ENCODE measurements at places on chromosomes 1 and 21.

DNA sequence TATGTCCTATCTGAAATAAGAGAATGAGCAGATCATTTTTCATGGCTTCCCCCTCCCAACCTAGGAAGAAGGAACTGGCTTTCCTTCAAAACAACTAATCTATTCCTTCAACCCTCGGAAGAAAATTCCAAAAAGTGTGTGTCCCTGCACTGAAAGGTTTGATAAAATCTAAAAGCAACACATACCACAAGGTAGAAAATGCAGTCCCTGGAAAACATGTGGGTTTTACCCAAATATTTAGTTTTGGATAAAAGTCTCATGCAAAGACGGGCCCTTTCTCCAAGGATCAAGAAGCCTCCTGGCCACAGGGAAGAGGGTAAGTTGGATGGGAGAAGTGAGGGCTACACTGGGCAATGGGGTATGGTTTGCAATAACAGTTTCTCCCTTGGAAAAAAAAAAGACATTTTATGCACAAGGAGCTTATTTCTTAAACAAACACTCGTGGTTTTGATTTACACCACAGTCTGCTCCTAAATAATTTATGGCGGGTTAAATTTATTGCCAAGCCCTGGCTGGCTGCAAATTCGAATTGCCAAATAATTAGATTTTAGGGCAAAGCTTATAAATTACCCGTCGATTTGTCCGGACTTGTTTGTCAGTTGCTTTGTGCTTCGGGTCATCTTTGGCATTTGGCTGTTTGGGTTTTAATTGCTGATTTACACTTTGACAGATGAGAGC is 28.9 kb downstream of the ERI3 start:
- DNase-seq = no peak

GRCh38 chr1:176720838-176721237 is 257.9 kb downstream of the PAPPA2 start:
- no peak for DNase-seq

DNA sequence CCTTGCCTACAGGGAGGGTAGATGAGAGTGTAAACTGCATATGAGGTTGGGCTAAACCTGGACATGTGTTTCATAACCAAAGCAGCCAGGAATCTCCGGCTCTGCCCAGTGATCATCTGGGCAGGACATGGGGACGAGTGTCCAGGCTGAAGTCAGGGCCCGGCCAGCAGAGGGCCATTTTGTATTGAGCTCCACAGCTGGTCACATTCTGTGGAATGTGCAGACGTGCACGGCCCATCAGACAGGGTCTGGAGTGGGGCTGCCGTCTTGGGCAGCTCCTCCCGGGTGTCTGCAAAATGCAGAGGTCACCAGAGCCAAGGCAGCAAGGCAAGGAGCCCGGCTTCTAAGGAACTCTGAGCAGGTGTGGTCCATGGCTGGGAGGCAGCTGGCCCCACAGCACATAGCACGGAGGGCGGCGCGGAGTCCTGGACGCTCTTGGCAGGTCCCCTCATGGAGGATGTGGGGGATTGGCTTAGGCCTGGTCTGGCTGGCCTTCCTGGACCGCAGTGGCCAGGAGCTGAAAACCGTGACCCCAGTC is 6.2 kb downstream of the LRRC3 start:
- no peak for DNase-seq

- no peak for DNase-seq
These were observed 4.9 kb downstream of the MTHFR start for GRCh38 chr1:11800756-11801433.

DNA sequence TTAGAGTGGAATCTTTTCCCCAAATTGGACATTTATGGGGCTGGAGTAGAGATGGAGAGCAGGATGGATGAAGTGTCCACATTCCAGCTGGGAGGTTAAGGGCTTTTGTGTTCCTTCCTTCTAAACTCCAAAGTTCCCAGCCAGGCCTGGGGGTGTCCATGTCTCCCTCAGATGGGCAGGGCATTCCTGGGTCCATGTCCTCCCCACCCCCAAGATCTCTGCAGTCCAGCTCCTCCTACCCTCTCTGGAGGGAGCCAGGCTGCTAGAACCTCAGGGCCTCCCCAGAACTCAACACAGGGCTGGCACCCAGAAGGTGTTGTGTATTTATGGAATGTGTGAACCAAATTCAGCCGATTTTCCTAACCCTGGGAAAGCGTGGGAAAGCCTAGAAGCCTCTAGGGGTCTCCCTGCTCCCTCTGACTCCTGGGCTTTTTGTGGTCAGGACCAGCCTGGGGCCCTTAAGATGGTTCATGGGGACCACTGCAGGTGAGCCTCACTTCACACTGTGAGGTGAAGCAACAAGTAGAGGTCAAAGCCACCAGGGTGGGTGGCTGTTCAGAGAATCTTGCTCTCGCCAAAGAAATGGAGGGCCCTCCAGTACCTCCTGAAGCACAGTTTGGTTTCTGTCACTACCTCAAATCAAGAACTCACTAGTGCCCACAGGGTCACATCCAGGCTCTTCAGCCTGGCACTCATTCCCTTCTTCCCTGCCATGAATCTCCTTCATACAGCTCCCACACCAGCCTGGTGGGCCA is 54.8 kb downstream of the GLIS1 start:
- DNase-seq = no peak

DNA sequence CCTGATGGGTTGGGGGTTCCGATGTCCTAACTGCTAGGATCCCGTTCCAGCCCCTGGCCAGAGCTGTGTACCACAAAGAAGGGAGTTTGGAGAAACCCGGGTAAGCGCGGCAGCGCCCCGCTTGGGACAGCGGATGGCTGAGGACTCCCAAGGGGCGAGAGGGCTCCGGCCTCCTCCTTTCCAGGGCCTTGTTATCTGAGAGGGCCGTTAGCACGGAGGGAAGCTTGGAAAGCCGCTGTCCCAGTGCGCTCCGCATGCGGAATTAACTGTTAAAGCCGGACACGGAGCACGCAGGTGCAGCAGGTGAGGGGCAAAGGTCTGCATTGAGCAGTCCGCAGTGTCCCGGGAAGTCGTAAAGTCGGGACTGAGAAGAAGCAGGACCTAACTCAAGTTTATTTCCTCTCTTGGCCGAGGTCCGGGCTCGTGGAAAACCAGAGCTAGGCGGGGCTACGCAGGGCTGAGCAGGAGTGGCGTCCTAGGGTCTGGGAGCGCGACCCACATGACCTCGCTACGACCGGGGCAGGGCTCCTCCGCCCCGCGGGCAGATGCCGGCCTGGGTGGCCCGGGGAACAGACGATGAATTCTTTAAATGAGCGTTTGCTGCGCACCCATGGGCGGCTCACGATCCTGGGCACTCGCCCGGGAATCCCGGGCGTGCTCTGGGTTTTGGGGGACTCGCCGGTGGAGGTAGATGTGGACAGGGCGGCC is 4.5 kb downstream of the LHX4 start:
- no peak for DNase-seq

Measured in occipital lobe (tissue), 3 donors.